Left ventricle myocardium superior (tissue), 1 donor: ENCODE measurements at places on chromosomes 5 and 9. TPM values are rescaled to one million over a fixed set of nuclear protein-coding genes. Genes with fewer than 3 reads are reported as not detected.

Gene PLEKHG4B
- not detected for total RNA-seq

Gene PCDHGB6
- total RNA-seq = 4.7 TPM

Gene SPINK7
- total RNA-seq = not detected

Gene FBN2
- total RNA-seq = 10.0 TPM

Gene IFNA17
- total RNA-seq = not detected

Gene GABRA1
- total RNA-seq = not detected

Gene SPEF2
- 2.7 TPM for total RNA-seq

Gene WNT8A
- total RNA-seq = not detected

Gene TNFSF8
- 0.77 TPM for total RNA-seq

Gene ANKDD1B
- total RNA-seq = 0.25 TPM

Gene PCDHGB2
- total RNA-seq = 8.7 TPM

Gene CD180
- 0.64 TPM for total RNA-seq

Gene PRUNE2
- 1.4 TPM for total RNA-seq

GRCh38 chr9:121781701-121782464, 130.4 kb downstream of the DAB2IP start:
- DNase-seq = no peak

DNA sequence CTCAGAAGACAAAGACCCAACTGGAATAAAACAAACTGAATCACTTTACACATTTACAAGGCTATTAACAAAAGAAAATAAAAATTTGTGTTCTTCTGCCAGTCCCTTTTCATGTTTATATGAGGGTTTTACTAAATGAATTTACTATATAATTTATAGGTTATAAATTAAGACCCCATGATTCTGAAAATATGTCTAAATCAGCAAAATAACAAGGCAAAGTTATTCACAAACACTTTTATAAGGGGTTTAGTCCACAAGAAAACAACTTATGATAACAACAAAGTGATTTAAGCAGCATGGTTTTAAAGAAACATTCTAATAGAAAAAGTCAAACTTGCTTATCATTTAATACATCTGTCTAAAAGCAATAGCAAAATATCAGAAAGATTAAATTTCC, 4.9 kb downstream of the MIER3 start:
- no peak for DNase-seq

- no peak for DNase-seq
Observed at GRCh38 chr5:43422143-43422542, 10.0 kb upstream of the CCL28 start.

- peak; percentile 82 for DNase-seq
Observed at GRCh38 chr5:14357441-14357840, 214.3 kb downstream of the TRIO start.

DNA sequence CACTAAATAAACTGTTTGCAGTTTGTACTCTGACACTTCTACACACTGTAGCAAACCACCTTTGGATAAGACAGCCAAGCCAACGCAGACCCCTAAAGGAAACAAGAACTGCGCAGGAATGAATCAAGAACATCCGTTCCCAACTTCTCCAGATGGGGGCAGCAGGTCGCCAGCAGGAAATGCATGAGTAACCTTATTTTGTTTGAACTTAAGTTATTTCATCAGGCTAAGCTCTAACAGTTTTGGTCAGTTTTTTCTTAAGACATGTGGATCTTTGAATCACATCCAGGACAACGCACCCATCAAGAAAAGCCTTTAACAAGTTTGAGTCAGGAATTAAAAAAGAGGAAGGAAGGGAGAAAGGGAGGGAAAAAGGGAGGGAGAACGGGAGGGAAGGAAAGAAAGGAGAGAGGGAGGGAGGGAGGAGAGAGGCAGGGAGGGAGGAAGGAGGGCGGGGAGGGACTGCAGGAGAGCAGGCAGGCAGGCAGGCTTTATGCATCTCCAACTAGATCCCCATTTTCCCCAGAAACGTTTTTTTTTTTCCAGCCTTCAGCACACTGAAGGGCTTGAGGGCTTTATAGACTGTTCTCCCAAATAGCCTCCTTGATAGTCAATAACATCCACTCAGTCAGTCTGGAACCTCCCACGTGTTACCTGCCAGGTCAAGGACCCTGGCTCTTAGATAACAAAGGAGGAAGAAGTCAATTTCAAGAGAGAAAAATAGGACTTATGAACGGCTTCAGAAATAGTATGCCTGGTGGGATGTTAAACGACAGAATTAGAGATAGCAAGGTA, 22.2 kb downstream of the BHMT start:
- DNase-seq = peak; percentile 61

DNA sequence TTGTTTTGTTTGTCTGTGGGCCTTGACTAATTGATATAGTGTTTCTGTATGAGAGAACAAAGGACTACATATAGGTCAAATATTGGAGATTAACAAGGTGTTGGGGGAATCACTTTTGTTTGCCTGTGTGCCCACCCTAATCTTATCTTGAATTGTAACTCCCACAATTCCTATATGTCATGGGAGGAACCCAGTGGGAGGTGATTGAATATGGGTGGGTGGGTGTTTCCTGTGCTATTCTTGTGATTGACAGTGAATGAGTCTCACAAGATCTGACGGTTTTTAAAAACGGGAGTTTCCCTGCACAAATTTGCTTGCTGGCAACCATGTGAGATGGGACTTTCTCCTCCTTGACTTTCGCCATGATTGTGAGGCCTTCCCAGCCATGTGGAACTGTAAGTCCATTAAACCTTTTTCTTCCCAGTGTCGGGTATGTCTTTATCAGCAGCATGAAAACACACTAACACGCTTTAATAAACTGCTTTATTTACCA, 64.9 kb upstream of the HSPB3 start:
- no peak for DNase-seq

DNA sequence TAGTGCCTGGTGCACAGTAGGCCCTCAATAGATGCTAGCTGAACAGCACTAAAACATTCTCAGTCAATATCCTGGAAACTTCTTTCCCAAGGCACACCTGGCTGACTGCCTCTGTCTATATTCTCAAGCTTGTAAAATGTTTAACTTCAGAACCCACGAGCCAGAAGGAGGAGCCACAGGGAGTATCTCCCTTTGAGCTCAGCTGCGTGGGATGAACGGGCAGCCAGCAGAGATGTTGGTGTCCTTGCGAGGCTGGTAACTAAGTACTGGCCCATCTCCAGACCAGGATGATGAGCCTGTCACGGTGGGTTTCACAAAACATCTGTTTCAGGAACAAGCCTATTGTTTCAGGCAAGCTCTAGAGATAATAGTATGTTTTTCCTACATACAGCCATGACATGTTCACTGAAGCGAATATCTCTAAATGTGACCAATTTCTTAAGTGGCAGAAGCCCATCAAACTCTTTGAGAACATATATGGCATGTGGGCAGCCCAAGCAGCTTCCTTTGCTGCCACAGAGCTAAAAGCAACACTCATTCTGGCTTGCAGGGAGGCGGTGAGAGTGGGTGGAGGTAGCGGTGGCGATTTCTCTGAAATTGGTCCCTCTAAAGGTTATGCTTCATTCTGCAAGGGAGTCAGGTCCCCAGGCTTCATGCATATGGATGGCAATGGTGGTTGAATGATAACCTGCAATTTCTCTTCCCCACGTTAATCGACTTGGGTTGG, 206.2 kb downstream of the TTLL11 start:
- no peak for DNase-seq

GRCh38 chr9:137982200-137982599, 104.6 kb downstream of the CACNA1B start:
- no peak for DNase-seq

GRCh38 chr9:127941062-127941960, 3.7 kb upstream of the DPM2 start:
- no peak for DNase-seq

- DNase-seq = no peak
Observed at GRCh38 chr9:120214332-120214731, 365.6 kb downstream of the CDK5RAP2 start.

GRCh38 chr5:147464211-147464610, 45.7 kb downstream of the DPYSL3 start:
- no peak for DNase-seq

DNA sequence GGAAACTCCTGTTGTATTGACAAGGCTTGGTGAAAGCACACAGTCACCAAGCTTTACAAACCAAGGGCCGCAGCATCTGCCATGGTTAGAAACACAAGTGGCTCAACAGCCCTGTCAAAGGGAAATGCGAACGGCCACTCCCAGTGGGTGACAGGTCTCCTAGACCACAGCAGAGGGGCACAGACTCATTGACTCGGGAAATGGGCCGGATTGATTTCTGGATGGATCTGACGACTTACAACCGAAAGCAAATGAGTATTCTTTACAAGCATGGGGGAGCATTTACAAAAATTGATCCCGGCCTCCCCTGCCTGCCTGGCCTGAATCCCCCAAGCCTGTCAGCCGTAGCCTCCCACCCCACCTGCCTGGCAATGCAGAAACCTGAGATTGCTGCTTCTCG, 48.2 kb downstream of the ADAMTS2 start:
- no peak for DNase-seq

- DNase-seq = no peak
Observed at GRCh38 chr9:71285191-71285656, 163.8 kb upstream of the TRPM3 start.

DNA sequence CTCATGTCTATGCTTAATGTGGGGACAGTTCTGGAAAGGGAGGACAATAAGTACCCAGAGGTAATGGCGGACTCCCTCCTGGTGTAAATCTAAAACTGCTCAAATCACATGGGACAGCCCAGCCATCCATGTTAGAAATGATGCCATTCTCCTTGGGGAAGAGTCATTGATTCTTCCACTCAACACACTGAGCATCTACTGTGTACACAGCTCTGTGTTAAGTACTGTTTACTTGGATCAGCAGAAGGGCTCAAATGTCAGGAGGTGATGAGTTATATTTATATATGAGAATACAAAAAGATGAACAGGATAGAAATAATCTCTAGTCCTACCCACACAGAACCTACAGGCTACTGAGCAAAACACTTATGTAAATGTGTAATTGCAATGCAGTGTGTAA, 31.8 kb upstream of the NANS start:
- no peak for DNase-seq

GRCh38 chr9:109409773-109410397, 88.2 kb downstream of the PTPN3 start:
- DNase-seq = no peak

DNA sequence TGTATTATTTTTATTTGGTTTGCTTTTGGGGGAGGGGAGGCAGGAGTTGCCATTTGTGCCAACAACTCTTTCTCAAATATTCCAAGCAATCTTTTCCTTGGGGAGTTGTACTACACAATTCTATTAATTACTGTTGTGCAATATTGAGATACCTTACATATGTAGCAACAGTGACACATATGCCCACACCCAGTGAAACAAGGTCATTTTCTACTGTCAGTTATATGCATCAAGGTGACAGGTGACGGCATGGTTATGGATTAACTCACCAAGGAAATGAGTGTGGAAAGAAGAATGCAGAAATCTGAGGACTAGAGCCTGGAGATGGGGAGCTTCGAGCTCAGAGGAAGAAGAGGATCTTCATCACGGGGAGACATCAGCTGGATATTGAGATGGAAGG, 17.9 kb upstream of the MSMP start:
- DNase-seq = no peak

DNA sequence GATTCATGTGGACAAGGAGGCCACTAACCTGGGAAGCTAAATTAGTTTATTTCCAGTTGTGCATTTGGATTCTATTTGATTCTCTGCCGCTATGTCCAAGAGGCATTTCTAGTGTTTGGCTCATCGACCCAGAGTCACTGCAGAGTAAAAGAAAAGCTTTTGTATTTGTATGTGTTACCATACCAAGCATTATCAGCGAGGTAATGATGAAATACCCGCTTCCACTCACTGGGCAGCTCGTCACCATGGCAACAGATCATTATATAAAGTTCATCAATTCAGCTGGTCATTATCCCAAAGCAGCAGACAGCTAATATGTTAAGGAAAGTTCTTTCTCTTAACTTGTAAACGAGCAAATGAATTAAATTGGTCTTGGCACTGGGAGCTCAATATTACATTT, 380.3 kb downstream of the SEMA5A start:
- no peak for DNase-seq

DNA sequence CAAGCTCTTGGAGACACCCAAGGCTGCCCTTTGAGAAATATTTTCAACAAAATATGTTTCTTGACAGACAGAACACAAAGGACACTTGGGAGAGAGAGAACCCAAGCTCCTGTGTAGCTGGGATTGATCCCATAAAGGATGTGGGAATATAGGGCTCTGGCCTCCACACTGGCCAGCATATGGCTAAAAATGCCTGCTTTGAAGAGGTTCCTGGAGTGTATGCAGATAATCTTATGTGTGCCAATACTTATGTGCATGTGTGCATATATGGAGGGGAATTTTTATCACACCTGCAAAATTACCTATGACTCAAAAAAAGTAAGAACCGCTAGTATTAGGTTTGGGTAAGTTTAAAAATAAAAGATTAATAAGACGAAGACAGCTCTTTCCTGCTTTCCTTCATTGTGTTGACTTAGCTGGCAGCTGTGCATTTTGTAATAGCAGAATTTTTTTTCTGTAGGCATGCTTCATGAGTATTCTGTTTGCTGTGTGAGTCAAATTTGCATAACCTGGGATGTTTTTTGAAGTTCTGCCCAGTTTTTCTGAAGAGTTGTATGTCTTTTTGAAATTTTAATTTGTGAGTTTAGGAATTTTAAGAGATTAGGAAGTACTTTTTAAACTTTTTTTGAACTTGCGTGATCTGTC, 42.6 kb downstream of the HACD4 start:
- DNase-seq = no peak

- no peak for DNase-seq
Observed at GRCh38 chr5:40437452-40437861, 242.3 kb upstream of the PTGER4 start.

DNA sequence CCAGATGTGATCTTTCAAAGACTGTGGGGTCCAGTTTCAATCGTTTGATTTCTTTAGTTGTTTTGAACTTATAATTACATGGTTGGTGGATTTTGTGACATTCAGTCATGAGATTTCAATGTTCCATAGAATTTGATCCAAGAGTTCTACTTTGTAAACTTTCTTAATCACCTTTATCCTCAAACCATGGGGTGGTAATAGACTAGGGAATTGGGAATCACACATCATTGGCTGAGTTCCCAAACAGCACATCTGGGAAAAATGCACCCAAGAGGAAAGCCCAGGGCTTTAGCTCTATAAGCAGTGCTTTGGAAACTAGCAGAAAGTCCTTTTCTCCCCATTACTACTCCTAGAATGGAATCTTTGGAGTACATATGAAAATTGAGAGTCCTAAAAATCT, 177.6 kb downstream of the NNT start:
- DNase-seq = no peak

GRCh38 chr5:153783362-153783658, 255.4 kb downstream of the FAM114A2 start:
- no peak for DNase-seq

DNA sequence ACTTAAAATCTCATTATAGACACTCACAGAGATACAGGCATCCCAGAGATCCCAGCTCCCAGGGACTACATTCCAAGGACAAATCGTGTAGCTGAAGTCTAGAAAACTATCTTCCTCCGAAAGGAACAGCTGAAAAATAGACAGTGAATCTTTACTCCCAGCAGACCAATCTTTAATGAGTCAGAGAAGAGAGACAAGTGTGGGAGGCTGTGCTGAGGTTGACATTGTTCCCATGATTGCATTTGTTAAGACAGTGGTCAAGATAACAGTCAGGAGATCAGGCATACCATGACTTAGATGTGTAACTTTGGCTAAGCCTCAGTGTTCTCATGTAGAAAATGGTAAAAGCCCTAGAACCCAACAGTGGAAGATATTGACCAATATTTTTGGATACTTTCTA, 120.7 kb downstream of the PAPPA start:
- DNase-seq = no peak
